ENCODE measurements at places on chromosomes 7 and 10.

DNA sequence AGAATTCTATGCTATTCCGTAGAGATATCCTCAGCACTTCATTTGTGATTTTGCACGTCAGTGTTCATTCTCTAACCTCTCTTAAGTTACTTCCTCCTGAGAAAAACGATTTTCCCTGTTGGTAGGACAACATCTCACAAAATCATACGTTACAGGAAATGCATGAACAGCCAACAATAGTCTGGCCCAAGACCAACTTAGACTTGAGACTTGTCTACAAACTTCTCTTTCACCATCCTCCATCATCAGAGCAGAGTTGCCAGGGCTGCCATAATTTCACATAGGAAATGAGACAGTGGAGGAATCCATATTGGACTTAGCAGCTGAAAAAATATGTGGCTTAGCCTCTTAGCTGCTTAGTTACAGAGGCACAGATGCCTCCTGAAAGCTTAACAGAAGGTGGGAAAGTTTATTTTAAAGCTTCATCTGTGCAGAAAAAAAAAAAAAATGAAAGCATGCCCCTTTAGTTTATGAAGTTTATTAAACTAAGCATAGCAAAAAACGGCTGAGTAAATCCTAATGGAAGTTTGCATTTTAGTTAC is 222.5 kb upstream of the CACNA2D1 start:
- H3K4me3 ChIP-seq = no peak overlapping the region
- no peaks in the 10 kb centered on the region for H3K27me3 ChIP-seq
- H3K36me3 ChIP-seq = no peaks in the 10 kb centered on the region
- H3K4me1 ChIP-seq = no peaks in the 10 kb centered on the region

GRCh38 chr7:21980926-21981500 is 35.3 kb upstream of the CDCA7L start:
- H3K27ac ChIP-seq = no peak overlapping the region
- no peaks in the 10 kb centered on the region for H3K36me3 ChIP-seq
- no peak overlapping the region for H3K4me3 ChIP-seq
- no peaks in the 10 kb centered on the region for H3K27me3 ChIP-seq
- no peak for DNase-seq
- no peaks in the 10 kb centered on the region for H3K4me1 ChIP-seq

DNA sequence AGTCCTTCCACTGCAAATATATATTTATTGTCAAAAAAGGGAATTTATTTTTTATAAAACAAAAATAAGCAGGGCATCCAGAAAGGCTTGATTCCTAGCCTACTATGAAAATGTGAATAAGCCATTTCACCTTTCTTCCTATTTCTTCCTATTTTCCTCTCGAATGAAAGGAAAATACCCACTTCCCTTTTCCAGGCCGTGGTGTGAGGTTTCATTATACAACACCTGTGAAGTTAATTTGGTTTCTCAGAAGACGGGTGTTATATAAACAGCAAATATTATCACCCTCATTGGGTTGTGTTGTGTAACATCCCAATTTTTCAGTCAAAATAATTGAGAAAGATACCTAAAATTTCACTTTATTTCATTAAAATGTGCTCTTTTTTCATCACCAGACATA is 214.3 kb downstream of the DGKB start:
- no peak overlapping the region for H3K27ac ChIP-seq
- H3K36me3 ChIP-seq = no peaks in the 10 kb centered on the region
- H3K27me3 ChIP-seq = no peaks in the 10 kb centered on the region

GRCh38 chr10:65518379-65518778 is 1407.5 kb upstream of the LRRTM3 start:
- H3K27me3 ChIP-seq = no peaks in the 10 kb centered on the region
- no peak overlapping the region for H3K4me3 ChIP-seq

- H3K36me3 ChIP-seq = no peaks in the 10 kb centered on the region
- H3K27ac ChIP-seq = no peak overlapping the region
- H3K4me1 ChIP-seq = no peaks in the 10 kb centered on the region
- H3K27me3 ChIP-seq = no peaks in the 10 kb centered on the region
- DNase-seq = no peak
Observed at GRCh38 chr7:130278860-130279259, 12.2 kb downstream of the CPA2 start.

- no peaks in the 10 kb centered on the region for H3K36me3 ChIP-seq
- DNase-seq = no peak
- H3K27ac ChIP-seq = no peak overlapping the region
- no peaks in the 10 kb centered on the region for H3K27me3 ChIP-seq
- no peak overlapping the region for H3K4me3 ChIP-seq
Observed at GRCh38 chr10:31584098-31584631, 265.1 kb downstream of the ZEB1 start.

DNA sequence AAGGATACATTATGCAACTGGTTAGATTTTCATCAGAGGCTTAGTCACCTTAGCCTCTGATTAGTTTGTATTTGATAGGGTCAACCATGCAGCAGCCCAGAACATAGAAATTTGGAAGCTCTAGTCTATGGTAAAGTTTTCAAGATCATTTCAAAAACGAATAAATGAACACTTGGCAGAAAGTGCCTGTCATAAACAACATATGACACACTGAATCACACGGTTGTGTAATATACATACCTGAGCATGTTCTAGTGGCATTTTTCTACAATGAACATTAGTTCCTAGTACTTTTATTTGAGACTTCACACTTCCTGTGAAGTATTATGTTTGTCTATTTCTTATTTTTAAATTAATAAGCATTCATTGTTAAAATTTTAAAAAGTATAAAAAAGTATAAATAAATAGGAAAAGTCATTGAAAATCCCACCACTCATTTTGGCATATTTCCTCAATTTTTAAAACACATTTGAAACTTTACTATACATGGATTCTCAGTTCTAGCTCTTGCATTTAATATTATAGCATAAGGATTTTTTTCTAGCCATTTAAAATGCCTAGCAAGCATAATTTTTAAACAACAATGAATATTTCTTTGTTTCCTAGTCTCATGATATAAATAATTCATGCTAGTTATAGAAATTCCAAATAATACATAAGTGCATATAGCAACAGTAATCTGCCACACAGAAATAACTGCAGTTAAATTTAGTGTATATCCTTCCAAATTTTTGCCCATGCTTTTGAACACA is 25.7 kb upstream of the PRPS1L1 start:
- DNase-seq = no peak
- H3K27me3 ChIP-seq = peaks cover 2% of the 10 kb centered on the region
- no peak overlapping the region for H3K27ac ChIP-seq

GRCh38 chr10:2111965-2112364 is 374.6 kb upstream of the ADARB2 start:
- H3K27ac ChIP-seq = peak overlapping the region; percentile 7
- no peak overlapping the region for H3K4me3 ChIP-seq
- no peaks in the 10 kb centered on the region for H3K27me3 ChIP-seq
- DNase-seq = peak; percentile 73
- no peaks in the 10 kb centered on the region for H3K4me1 ChIP-seq

- H3K4me1 ChIP-seq = no peaks in the 10 kb centered on the region
- DNase-seq = no peak
- H3K27me3 ChIP-seq = no peaks in the 10 kb centered on the region
- no peaks in the 10 kb centered on the region for H3K36me3 ChIP-seq
- no peak overlapping the region for H3K4me3 ChIP-seq
Observed at GRCh38 chr7:88329532-88330463, 23.1 kb upstream of the STEAP4 start.

- H3K4me3 ChIP-seq = no peak overlapping the region
- 0 out of 2 replicates have a peak, but pooled peaks cover 2% of the 10 kb centered on the region for H3K4me1 ChIP-seq
- H3K27ac ChIP-seq = no peak overlapping the region
Observed at GRCh38 chr10:77228559-77228958, 409.0 kb downstream of the KCNMA1 start.

DNA sequence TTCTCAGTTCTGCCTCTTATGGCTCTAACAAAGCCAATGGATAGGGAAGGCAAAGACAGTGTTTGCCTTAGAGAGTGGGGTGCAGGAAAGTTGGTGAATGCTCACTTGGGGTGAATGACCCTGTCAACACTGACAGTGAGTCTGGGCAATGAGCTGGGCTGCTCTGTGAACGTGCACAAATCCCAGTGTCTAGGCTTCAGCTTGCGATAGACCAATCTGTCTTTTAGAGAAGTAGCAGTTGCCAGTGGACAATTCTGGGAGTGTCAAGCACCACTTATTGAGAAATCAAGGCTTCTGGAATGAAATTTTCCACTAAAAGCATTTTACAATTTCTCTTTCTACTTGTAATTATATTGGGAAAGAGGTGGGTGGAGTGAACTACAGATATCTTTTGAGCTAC is 141.4 kb downstream of the HERPUD2 start:
- H3K27ac ChIP-seq = no peak overlapping the region
- no peak overlapping the region for H3K4me3 ChIP-seq
- peaks cover 12% of the 10 kb centered on the region for H3K27me3 ChIP-seq
- H3K36me3 ChIP-seq = no peaks in the 10 kb centered on the region
- DNase-seq = no peak
- H3K4me1 ChIP-seq = no peaks in the 10 kb centered on the region

DNA sequence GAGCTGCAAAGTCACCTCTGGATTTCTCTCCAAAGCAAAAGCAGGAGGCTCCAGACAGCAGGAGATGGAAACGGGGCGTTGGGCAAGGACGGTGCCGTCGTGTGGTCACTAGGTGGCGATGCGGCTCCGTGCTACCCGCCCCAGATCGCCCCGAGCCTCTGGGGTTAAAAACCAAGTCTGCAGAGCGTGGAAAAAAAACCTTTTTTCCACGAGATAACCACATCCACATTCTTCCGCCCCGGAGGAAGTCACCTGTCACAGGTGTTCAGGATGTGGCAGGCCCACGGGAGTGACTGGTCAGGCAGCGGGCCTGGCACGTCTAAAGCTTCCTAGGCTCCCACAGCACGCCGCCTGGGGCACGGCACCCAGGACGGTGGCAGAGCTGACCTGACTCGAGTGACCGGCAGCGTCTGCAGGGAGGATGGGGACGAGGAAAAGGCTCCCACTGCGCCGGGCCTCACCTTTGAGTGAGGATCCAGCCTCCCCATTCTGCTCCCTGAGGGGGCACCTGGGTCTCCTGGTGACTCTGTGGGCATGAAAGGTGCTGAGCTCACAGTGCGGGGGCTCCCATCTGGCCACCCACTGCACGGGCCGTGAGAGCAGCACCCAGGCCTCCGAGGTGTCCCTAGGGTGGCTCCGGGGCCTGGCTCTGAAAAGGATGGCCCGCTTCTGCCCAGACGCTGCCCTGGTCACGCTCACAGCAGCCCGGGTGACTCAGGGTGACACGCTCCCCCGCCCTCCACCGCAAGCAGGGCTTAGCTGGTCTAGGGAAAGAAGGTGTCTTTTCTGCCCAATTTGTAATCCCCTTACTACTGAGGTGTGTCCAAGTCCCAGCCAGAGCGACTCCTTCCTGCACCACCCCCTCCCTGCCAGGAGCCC is 71.3 kb upstream of the TNRC18 start:
- H3K4me3 ChIP-seq = peak overlapping the region; percentile 3
- peak overlapping the region; percentile 69 for H3K27ac ChIP-seq
- H3K36me3 ChIP-seq = no peaks in the 10 kb centered on the region
- no peak for DNase-seq
- peaks cover 25% of the 10 kb centered on the region for H3K4me1 ChIP-seq

DNA sequence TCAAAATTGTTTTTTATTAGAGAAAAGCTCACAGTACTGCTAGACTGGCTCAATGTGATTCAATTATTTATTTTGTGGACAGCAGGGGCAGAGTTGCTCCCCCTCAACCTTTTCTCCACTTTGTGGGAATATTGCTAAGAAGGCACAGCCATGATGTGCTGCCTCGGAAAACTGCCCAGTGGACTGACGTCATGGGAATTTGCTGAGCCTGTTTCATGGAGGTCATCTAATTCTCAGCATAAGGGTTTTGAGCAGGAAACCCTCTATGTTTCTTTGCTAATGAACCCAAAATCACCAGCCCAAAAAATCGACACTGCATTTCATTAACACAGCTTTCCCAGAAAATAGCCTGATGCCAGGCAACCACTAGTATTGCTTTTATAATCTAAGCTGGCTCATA is 228.8 kb upstream of the FAM3C start:
- no peak overlapping the region for H3K27ac ChIP-seq
- H3K4me1 ChIP-seq = no peaks in the 10 kb centered on the region
- H3K36me3 ChIP-seq = no peaks in the 10 kb centered on the region
- H3K27me3 ChIP-seq = no peaks in the 10 kb centered on the region
- DNase-seq = no peak

DNA sequence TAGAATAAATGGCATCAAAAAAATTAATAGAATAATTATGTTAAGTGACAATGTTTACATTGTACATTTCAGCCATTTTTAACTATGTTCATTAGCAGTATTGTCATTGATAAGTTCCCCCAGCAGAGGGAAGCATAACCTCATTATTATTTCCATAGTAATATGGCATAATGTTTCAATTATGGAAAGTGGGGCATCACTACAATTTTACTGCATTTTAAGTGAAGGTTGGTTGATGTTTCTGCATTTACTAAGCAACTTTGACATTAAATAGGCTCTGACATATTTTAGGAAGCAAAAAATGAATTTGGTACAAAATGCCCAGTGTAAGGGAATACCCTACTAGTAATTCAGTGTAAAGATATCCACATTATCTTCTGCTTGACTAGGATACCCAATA is 218.3 kb downstream of the SEMA3A start:
- peak; percentile 28 for DNase-seq
- H3K4me1 ChIP-seq = no peaks in the 10 kb centered on the region
- H3K4me3 ChIP-seq = no peak overlapping the region
- H3K27me3 ChIP-seq = no peaks in the 10 kb centered on the region
- no peaks in the 10 kb centered on the region for H3K36me3 ChIP-seq
